ENCODE measurements at places on chromosomes 2 and 18.

- ATAC-seq, result no peak
Measured at GRCh38 chr2:94982156-94982555, 43.4 kb upstream of the MAL start.

- ATAC-seq, result no peak
Measured at GRCh38 chr2:187978356-187978755, 313.3 kb upstream of the GULP1 start.

- ATAC-seq, result no peak
Measured at GRCh38 chr2:33859176-33859575, 260.1 kb upstream of the FAM98A start.

- ATAC-seq, result no peak
Measured at GRCh38 chr2:86518481-86518880, 44.8 kb downstream of the CHMP3 start.

GRCh38 chr18:45100321-45101105, 419.8 kb downstream of the SETBP1 start:
- ATAC-seq, result no peak

DNA sequence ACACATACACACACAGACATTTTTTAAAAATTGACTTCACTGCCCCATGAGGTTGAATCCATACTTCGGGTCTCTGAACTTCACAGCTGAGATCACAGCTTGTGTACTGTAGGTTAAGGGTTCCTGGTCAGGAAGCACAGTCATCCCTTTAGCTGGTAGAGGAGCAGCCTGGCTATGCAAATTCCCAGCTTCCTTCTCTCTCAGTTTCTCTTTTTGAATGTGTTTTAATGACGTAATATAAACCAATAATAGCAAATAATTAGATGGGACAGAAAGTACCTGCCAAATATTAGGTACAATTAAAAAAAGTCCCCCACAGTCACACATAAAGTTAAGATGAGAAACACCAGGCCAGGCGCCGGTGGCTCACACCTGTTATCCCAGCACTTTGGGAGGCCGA, 178.7 kb downstream of the ZNF385B start:
- ATAC-seq, result no peak

- ATAC-seq, result peak; percentile 78
Measured at GRCh38 chr2:227386630-227387029, 1.1 kb downstream of the SCYGR1 start.

GRCh38 chr18:40583671-40584070, 1371.4 kb upstream of the PIK3C3 start:
- ATAC-seq, result no peak

GRCh38 chr2:74499940-74500577, 656 bp upstream of the LBX2 start:
- ATAC-seq, result no peak

DNA sequence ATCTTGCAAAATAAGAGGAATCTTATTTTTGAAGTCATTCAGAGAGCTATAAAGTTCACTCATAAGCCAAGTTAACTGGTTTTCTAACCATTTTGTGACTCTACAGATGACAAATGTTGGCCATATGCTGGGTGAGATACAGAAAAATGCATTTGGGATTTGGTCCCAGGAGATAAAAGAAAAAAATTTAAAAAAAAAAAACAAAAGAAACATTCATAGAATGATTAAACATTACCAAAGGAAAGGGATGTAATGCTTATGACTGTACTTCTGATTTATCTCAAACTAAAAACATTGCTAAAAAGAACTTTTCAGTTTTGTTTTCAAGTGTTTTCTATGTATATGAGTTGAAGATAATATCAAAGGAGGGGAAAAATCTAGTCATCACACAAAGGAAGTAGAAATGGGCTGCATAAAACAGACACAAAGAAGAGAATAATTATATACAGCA, 43.1 kb downstream of the PELI1 start:
- no peak for ATAC-seq

- no peak for ATAC-seq
Measured at GRCh38 chr2:100031604-100032003, 110.8 kb downstream of the AFF3 start.

- ATAC-seq, result no peak
Measured at GRCh38 chr2:241768251-241768711, 8.3 kb upstream of the GAL3ST2 start.

Data from esophagus mucosa (tissue), 1 donor.